Mesendoderm (in vitro differentiated cells): ENCODE measurements at places on chromosomes 4 and X.

DNA sequence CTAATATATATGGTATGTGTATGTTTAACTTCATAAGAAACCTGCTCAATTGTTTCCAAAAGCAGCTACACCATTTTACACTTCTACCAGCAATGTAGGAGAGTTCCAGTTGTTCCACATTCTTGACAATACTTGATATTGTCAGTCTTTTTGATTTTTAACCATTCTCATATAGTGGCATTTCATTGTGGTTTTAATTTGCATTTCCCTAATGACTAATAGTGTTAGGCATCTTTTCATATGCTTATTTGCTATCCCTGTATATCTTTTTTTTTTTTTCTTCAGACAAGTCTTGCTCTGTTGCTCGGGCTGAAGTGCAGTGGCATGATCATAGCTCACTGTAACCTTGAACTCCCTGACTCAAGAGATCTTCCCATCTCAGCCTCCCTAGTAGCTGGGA is 58.2 kb upstream of the TRIM2 start:
- H3K36me3 ChIP-seq = no peaks in the 10 kb centered on the region
- no peaks in the 10 kb centered on the region for H3K27me3 ChIP-seq

DNA sequence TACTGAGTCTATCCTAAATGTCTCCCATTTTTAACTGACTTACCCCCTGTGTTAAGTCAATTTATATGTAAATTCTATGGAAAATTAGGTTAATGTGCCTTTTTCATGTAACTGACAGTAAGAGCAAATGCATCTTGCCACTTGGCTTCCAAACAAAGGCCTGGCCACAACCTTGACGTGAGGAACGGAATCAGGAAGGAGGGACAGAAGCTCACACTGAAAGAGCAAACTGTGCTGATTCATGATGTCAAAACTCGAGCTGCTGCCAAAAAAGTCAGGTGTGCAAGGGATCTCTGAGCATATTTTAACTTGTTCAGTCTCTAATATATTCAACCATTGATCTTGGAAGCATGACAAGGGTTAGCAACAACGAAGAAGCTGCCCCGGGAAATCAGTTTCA is 35.8 kb downstream of the GPM6A start:
- no peaks in the 10 kb centered on the region for H3K4me1 ChIP-seq
- H3K4me3 ChIP-seq = no peak overlapping the region
- no peaks in the 10 kb centered on the region for H3K27me3 ChIP-seq
- no peaks in the 10 kb centered on the region for H3K36me3 ChIP-seq

- H3K27ac ChIP-seq = peak overlapping the region; percentile 27
- no peak overlapping the region for H3K4me3 ChIP-seq
- DNase-seq = peak; percentile 94
- no peaks in the 10 kb centered on the region for H3K36me3 ChIP-seq
- no peaks in the 10 kb centered on the region for H3K27me3 ChIP-seq
Measured at GRCh38 chrX:1481636-1482529, 29.2 kb upstream of the ASMTL start.

DNA sequence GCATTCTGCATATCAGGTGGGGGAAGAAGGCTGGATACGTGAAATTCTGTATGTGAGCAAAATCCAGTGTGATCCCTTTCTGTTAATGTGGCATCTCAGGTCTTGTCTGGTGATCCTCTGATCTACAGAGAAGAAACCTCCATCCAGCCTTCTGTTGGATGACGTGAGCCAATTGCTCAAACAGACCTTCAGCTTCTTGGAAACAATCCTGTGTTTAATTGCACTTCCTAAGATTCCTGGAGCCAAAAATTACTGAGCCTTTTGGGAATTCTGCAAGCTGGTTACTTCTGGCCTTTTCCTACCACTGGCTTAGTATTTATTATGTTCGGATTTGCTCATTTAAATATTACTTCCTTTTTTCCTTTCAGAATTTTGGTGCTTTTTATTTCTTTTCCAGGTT is 51.2 kb downstream of the TRIML1 start:
- no peak overlapping the region for H3K27ac ChIP-seq
- H3K4me3 ChIP-seq = no peak overlapping the region
- peaks cover under 1% of the 10 kb centered on the region for H3K4me1 ChIP-seq
- H3K27me3 ChIP-seq = no peaks in the 10 kb centered on the region
- no peak for DNase-seq
- H3K36me3 ChIP-seq = no peaks in the 10 kb centered on the region

GRCh38 chrX:109760922-109761250 is 27.8 kb upstream of the ACSL4 start:
- no peaks in the 10 kb centered on the region for H3K36me3 ChIP-seq
- peak; percentile 38 for DNase-seq
- no peak overlapping the region for H3K4me3 ChIP-seq
- H3K27ac ChIP-seq = no peak overlapping the region
- no peaks in the 10 kb centered on the region for H3K4me1 ChIP-seq

DNA sequence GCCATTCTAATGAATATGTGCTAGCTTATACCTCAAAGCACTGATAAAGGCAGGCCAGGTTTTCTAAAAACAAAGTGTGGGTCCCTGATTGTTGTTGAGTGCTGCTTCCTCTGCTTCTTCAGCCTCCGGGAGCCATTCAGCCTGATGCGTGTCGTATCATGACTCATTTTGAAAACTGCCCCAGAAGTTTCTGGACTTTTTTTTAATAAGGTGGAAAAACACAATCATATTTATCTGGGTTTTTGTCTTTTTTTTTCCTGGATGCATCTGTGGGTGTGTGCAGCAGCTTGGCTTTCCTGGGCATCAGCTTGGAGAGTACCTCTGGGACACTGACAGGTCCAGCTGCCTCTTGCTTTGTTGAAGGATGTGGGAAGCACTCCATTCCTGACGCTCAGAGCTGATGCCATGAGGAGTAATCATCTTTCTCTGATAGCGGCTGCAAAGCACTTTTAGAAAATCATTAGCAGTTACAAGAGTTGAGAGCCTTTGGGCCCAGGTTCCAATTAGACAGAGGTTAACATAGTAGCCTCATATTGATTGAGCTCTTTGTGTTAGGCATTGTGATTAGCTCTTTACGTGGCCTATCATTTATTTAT is 66.9 kb downstream of the PARM1 start:
- no peaks in the 10 kb centered on the region for H3K27me3 ChIP-seq
- H3K4me1 ChIP-seq = no peaks in the 10 kb centered on the region
- no peak overlapping the region for H3K27ac ChIP-seq
- no peak for DNase-seq

GRCh38 chrX:262381-262909 is 18.7 kb upstream of the PLCXD1 start:
- H3K4me3 ChIP-seq = no peak overlapping the region
- no peaks in the 10 kb centered on the region for H3K27me3 ChIP-seq
- no peaks in the 10 kb centered on the region for H3K36me3 ChIP-seq
- no peaks in the 10 kb centered on the region for H3K4me1 ChIP-seq
- no peak for DNase-seq

DNA sequence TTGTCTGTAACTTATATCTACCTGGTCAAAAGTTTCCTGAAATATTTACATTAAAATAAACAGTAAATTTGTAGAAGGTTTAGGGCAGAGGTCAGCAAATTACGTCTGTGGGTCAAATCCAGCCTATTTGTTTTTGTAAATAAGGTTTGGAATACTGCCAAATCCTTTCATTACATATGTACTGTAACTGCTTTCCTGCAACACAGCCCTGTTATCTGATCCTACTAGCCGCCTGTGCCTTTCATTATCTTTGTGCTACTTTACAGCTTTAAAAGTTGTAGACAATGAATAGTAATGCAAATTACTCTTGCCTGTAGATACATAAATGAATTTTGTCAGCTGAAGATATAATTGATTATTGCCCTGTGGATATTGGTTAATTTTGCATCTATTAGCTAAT is 369.6 kb upstream of the SLC7A11 start:
- H3K36me3 ChIP-seq = no peaks in the 10 kb centered on the region
- H3K27ac ChIP-seq = no peak overlapping the region
- H3K27me3 ChIP-seq = no peaks in the 10 kb centered on the region

DNA sequence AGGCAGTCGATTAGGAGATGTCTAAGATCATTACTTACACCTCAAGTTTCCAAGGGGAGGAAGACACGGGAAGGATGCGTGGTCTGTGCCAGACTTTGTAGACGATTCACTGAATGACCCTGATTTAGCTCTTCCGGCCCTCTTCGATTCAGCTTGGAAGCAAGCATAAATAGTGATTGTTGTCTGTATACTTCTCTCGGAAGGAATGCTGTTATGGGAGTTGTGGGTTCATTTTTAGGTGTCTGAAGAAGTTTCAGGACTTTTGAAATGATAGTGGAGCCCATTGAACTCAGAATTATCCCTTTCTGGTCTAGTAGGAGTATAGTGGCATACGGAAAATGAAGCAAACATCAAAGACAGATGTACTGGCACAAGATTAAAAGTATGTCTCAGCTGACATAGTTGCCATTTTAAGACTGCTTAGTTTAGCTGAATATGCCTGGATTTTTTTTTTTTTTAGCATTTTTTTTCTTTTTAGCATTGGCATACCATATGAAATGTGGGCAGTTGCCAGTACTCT is 1.0 kb upstream of the ANKRD17 start:
- peak overlapping the region; percentile 97 for H3K4me3 ChIP-seq
- H3K27me3 ChIP-seq = no peaks in the 10 kb centered on the region
- H3K4me1 ChIP-seq = peaks cover 3% of the 10 kb centered on the region

DNA sequence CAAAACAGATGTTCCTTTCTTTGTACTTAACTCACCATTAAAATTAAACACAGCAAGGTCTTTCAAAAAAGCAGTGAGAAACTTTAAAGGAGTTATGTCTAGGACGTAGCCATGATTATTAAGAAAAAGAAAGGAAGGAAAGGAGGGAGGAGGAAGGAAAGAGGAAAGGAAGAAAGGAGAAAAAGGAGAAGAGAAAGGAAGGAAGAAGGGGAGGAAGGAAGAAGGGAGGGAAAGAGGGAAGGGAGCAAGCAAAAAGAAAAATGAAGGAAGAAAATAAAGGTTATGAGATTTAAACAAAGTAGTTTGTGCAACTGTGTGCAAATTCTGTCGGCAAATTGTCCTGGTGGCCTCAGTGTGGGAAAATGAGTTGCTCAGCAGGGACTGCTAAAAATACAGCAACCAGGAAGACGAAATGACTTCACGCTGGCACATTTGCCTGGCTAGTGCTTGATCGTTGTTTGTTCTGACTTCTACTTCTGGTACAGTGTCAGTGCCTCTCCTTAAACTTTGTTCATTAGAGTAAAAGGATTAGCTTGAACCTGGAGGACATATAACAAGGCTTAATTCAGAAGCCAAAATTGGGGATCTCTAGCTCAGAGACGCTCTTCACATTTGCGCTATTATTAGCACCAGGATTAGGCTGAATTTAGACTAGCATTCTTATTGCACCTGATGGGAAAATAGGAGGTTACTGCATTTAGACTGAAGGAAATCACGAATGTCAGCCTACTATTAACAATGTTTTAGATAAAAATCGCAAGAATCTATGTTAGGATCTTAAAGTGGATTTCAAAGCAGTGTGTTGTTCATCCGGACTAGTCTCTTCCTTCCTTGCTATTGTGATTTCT is 81.2 kb downstream of the DCK start:
- no peaks in the 10 kb centered on the region for H3K36me3 ChIP-seq
- no peaks in the 10 kb centered on the region for H3K27me3 ChIP-seq
- H3K27ac ChIP-seq = no peak overlapping the region
